ENCODE measurements at places on chromosomes 1 and 21. TPM values are rescaled to one million over a fixed set of nuclear protein-coding genes. Genes with fewer than 3 reads are reported as not detected.

Gene ALX3
- not detected for total RNA-seq

Gene SPRR4
- not detected for total RNA-seq

Gene IGSF5
- total RNA-seq: not detected

Gene IVNS1ABP
- total RNA-seq: 93.8 TPM

GRCh38 chr1:211603713-211604112 is 24.8 kb upstream of the SLC30A1 start:
- no peak for DNase-seq

- no peak for DNase-seq
Observed at GRCh38 chr1:233704170-233704897, 90.4 kb downstream of the KCNK1 start.

DNA sequence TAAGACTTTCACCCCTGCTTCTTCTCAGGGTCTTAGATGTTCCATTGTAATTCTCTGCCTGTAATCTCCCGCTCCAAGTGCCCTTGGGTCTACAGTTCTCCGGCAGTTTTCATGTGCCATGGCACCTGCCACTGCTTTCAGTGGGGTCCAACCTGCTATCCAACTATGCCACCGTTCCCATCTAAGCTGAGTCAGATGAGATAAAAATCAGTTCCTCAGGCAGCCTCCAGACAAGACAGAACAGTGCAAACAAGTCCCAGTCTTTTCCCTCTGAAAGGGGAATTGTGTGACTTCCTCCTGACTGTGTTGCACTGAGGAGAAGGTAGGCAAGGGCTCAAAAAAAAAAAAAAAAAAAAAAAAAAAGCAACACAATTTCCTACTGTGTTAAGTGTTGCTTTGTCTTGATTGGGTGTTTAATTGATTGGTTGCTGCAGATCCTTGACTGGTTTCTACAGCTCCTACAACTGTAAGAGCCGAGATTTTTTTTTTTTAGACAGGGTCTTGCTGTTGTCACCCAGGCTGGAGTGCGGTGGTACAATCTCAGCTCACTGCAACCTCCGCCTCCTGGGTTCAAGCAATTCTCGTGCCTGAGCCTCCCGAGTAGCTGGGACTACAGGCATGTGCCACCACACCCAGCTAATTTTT is 50.7 kb downstream of the EBNA1BP2 start:
- no peak for DNase-seq

DNA sequence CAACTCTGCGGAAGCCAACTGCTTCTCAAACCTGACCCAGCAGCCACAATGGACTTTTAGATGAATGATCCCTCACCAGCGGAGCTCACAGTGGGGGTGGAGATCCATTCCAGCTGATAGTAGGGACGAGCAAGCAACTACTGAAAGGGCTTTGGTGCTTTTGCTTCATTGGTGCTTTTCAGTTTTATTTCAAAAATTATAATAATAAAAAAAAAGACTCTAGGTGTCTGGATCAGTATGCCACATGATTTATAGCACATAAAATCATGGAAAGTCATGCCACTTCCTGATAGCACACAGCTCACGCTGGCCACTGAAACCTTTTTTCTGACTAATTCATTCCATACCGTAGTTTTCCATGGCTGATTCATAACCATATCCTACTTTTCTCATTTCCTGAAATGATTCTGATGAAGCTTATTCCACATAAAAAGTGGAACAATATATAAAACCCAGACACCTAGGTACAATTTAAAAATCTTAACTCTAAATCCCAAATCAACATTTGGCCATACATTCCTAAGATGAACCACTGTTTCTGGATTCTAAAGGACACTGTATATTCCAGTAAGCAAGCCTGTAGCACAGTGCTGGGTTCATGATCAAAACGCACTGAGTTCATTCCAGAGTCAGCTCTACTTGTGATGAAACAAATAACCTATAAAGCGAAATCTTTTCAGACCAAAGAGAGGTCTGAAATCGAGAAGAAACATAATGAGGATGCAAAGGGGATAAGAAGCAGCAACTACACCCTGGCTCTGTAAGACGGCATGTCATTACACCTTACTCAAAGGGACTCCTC is 41.3 kb upstream of the KCNE1 start:
- DNase-seq: no peak

DNA sequence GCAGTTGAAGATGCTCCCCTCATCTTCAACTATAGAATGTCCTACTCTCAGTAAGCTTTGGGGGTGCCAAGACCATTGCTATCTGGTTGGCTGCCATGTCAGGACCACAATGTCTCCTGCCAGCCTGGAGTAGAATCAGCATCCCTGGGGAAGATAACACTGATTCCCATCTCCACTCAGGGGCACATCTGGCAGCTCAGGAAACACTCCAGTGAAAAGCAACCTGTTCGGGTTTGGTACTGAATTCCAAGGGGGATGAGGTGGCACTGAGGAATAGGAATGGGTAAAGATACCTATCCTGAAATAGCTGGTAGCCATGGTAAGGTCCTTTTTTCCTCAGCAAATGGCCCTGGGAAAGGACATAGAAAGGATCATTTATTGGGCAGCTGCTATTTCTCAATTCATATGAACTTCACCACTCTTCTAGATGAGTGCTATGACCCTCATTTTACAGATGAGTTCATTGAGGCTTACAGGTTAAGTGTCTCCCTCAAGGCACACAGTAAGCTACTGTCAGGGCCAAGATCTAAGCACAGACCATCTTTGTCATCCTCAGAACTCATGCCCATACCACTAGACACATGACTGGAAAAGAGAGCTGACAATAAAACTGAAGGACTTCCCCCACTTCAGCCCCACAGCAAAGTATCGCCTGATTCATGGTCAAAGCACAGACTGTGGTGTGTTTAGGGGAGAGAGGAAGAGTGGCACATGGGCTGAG is 31.4 kb downstream of the AK2 start:
- no peak for DNase-seq

DNA sequence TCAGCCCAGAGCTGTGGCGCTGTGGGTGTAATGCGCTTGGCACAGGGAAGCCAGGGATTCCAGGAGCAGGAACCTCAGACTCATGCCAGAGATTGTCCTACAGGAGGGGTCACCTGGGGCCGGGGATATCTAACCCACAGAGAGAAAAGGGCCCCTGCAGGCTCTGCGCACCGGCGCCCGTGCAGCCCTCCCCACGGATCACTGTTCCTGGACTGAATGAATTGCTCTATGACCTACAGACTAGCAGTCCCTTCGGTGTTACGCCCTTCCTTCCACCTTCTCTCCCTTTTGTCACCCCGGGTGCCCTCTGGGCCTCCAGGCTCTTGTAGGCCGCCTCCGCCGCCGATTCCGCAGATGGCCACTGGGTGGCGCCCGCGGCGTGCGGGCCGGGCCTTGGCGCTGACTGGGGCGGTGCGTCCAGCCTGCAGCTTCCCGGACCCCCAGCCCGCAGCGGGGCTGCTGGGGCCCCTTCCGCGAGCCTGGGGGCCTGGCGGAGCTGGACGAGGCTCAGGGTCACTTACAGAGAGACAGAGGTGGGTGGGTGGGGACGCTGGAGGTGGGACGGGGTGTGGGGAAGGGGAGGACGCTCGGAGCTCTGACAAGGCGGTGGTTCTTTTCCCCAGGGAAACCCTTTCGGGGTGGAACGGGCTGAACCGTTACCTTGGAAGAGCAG is 101.3 kb downstream of the IER5 start:
- peak; percentile 55 for DNase-seq

- DNase-seq: peak; percentile 98
Observed at GRCh38 chr1:244864253-244865027, at the start of gene HNRNPU. TSS of gene HNRNPU (minus strand) at chr1:244864543. CDS start at chr1:244864307, 236 bp downstream.

GRCh38 chr1:228219962-228220780 is 12.3 kb downstream of the OBSCN start:
- peak; percentile 69 for DNase-seq

- no peak for DNase-seq
Observed at GRCh38 chr1:9314111-9314510, 21.4 kb downstream of the SPSB1 start.
